ENCODE measurements at places on chromosomes 3 and 15. TPM values are rescaled to one million over a fixed set of nuclear protein-coding genes. Genes with fewer than 3 reads are reported as not detected.
A peak's percentile ranks its signal among the peaks of the same experiment; 100 is the strongest.

DNA sequence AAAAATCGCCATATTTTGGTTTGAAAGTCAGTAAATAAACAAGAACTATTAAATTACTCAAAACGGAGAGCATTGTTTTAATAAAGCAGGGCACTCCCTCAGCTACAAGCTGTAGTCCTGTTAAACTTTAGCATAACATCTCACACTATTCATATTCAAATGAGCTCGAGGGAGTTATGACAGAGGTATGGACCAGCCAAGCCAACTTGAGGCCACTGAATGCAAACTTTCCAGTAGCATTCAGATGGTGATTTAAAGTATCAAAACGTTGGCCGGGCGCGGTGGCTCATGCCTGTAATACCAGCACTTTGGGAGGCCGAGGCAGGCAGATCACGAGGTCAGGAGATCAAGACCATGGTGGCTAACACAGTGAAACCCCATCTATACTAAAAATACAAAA is 132.9 kb downstream of the GABRB3 start:
- DNase-seq, result no peak
- H3K36me3 ChIP-seq, result no peaks in the 10 kb centered on the region
- no peaks in the 10 kb centered on the region for H3K27me3 ChIP-seq
- H3K4me3 ChIP-seq, result no peak overlapping the region
- H3K4me1 ChIP-seq, result peaks cover 4% of the 10 kb centered on the region
- no peak overlapping the region for H3K27ac ChIP-seq

GRCh38 chr3:177346878-177347277 is 149.6 kb upstream of the TBL1XR1 start:
- H3K27ac ChIP-seq, result no peak overlapping the region
- no peaks in the 10 kb centered on the region for H3K36me3 ChIP-seq
- H3K4me3 ChIP-seq, result no peak overlapping the region
- no peak for DNase-seq
- H3K27me3 ChIP-seq, result no peaks in the 10 kb centered on the region
- peaks cover 46% of the 10 kb centered on the region for H3K4me1 ChIP-seq

DNA sequence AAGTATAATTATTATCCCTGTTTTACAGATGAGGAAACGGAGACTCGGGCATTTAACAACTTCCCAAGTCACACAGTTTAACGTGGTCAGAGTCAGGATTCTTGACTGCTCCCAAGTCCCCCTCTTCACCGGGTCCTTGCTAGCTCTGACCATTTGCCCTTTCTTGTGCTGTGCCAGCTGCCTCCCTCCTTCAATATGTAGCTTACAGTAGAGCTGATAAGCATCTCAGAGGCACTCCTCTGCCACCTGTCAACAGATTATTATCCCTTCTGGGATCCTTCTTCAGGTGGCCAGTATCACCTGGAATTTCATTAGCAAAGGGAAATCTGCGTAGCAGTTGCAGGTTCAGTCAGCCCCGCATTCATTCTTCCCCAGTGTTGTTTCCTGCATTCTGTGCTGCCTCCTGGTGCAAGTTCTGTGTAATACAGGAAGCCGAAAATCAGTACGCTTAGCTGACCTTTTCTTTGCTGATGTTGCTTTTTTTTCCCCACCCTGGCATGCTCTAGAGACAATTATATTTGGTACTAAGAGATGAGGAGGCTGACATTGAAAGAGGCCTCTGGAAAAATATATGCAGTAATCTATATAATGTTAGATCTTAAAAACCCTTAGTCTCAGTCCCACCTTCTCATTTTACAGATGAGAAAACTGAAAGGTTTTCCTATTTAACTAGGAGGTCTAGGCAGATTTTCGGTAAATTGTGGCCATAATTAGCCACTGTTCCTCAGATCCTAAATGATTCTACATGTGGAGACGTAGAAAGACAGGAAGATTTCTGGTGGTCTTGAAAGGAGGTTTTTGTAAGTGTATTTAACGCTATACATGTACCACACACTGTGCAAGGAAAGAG is 24.8 kb downstream of the TMOD2 start:
- H3K27ac ChIP-seq, result no peak overlapping the region
- peaks cover 6% of the 10 kb centered on the region for H3K4me1 ChIP-seq
- DNase-seq, result no peak
- peaks cover 30% of the 10 kb centered on the region for H3K36me3 ChIP-seq

- no peaks in the 10 kb centered on the region for H3K36me3 ChIP-seq
- H3K4me3 ChIP-seq, result peak overlapping the region; percentile 73
- DNase-seq, result peak; percentile 23
- peak overlapping the region; percentile 99 for H3K27ac ChIP-seq
- no peaks in the 10 kb centered on the region for H3K27me3 ChIP-seq
Measured at GRCh38 chr3:129625072-129625874, 18.8 kb upstream of the PLXND1 start.

DNA sequence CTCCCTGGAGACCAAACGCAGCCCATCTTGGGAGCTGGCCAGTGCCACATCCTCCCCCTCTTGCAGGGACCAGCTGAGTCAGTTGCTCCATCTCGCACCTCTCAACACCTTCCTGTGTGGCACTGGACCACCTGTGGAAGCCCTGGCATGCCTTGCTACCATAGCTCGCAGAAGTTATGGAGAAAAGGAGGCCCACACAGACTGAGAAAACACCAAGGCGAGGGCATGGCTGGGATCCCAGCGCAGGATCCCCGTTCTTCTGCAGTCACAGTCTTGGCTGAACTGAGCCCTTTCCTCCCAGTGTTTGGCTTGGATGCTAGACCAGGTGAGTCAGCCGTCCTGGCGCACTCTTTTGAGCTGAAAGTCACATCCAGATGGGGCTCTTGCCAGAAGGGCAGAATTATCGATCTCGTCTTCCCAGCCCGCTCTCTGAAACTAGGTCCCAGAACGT is 46.9 kb downstream of the CHRD start:
- no peaks in the 10 kb centered on the region for H3K4me1 ChIP-seq
- H3K27me3 ChIP-seq, result peaks cover 22% of the 10 kb centered on the region
- no peak overlapping the region for H3K4me3 ChIP-seq
- H3K36me3 ChIP-seq, result no peaks in the 10 kb centered on the region

DNA sequence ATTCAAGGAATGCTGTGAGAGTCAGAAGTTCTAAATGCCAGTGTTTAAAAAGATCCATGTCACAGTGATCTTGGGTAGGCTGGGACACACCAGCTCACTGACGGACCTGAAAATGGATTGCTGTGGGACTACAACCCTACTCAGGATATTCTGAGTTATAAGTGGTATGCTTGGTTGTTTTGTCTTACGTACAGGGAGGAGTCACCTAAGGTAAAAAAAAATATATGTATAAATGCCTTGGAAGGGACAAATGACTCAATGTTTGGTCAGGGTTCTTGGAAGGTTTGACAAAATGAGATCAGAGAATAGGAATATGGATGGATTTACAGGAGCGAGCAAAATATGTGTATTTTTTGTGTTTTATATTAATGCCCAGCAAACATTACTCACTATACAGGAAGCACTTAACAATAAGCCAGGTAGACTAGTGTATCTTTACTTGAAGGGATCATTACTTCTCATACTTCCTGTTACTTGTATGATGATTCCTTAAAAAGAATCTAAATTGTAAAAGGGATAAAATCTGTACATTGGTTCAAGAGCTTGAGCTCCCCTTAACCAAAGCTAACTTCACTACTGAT is 767.3 kb downstream of the GBE1 start:
- no peaks in the 10 kb centered on the region for H3K36me3 ChIP-seq
- H3K27ac ChIP-seq, result no peak overlapping the region
- no peaks in the 10 kb centered on the region for H3K4me1 ChIP-seq
- DNase-seq, result no peak

DNA sequence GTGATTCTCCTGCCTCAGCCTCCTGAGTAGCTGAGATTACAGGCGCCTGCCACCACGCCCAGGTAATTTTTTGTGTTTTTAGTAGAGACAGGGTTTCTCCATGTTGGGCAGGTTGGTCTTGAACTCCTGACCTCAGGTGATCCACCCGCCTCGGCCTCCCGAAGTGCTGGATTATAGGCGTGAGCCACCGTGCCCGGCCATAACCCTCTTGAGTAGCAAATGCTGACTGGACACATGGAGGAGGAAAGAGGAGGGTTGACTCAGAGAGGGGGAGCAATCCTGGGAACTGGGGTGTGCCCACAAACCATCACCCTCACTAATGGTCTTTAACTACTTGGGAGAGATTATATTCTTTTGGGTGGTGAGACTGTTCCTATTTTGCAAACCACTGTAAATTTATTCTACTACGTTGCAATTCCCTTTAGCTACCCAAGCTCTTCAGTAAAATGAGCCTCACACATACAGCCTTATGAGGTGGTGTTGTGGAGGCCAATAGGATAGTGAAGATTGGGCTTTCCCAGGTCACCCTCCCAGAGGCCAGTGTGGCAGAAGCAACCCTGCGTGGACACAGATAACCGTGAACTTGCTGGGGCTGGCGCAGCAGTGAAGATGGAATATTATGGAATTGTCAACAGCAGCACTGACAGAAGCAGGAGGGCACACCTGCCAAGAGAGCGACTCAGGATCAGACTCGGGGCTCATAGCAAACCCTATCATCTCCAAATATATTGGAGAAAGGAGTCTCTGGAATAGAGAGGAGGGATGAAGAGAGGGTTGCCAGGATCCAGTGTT is 37.4 kb downstream of the TLNRD1 start:
- peak overlapping the region; percentile 68 for H3K27ac ChIP-seq
- DNase-seq, result no peak
- no peaks in the 10 kb centered on the region for H3K27me3 ChIP-seq
- no peaks in the 10 kb centered on the region for H3K36me3 ChIP-seq
- no peak overlapping the region for H3K4me3 ChIP-seq

DNA sequence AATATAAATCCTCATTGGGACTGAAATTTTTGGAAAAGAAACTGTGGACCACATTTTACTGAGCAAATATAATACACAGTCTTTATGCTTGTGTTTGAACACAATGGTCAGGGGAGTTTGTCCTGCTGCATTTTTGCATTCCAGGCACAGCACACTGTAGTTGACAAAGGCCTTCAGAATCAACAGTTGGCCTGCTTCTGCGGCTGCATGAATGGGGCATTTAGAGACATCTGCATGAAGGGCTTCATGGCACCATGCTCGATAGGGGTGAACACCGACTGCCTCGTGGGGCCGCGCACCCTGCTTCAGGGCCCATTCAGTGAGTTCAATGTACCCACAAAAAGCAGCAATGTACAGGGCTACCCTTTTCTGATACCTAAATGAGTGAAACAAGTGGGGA is 15.4 kb upstream of the COMMD2 start:
- no peak overlapping the region for H3K4me3 ChIP-seq
- H3K4me1 ChIP-seq, result no peaks in the 10 kb centered on the region
- DNase-seq, result no peak
- peaks cover 30% of the 10 kb centered on the region for H3K27me3 ChIP-seq
- H3K27ac ChIP-seq, result no peak overlapping the region

- H3K4me3 ChIP-seq, result no peak overlapping the region
- H3K27ac ChIP-seq, result no peak overlapping the region
- no peaks in the 10 kb centered on the region for H3K36me3 ChIP-seq
- H3K27me3 ChIP-seq, result no peaks in the 10 kb centered on the region
- no peak for DNase-seq
Measured at GRCh38 chr3:158434412-158435038, 136.5 kb upstream of the MLF1 start.

C2CD4B gene
- total RNA-seq, result 1.9 TPM

ZPLD1 gene
- total RNA-seq, result not detected

LRTM1 gene
- total RNA-seq, result not detected

XCR1 gene
- total RNA-seq, result not detected

RTP3 gene
- not detected for total RNA-seq

ETV5 gene
- 5.0 TPM for total RNA-seq

FGF12 gene
- total RNA-seq, result 325 TPM

FOXL2NB gene
- total RNA-seq, result not detected

PTH1R gene
- total RNA-seq, result 6.4 TPM

CCDC13 gene
- 0.41 TPM for total RNA-seq

All from left ventricle myocardium inferior (tissue), 1 donor.